ENCODE measurements at places on chromosomes 16 and 17. TPM values are rescaled to one million over a fixed set of nuclear protein-coding genes. Genes with fewer than 3 reads are reported as not detected.

KRTAP16-1 gene
- total RNA-seq = not detected

LRRC37A3 gene
- 1.8 TPM for total RNA-seq

FOXJ1 gene
- total RNA-seq = not detected

SPECC1 gene
- 16.2 TPM for total RNA-seq

PMFBP1 gene
- not detected for total RNA-seq

KRTAP17-1 gene
- not detected for total RNA-seq

ABCC1 gene
- total RNA-seq = 23.4 TPM

KRT20 gene
- not detected for total RNA-seq

PIRT gene
- total RNA-seq = not detected

VKORC1 gene
- 82.5 TPM for total RNA-seq

CD300LB gene
- total RNA-seq = not detected

CSH1 gene
- not detected for total RNA-seq

All from epithelial cell of umbilical artery (primary cell).